GM12878 (cell line): ENCODE measurements at places on chromosomes 5 and 9.

GRCh38 chr9:95273369-95274022, 44.0 kb downstream of the FANCC start:
- DNase-seq: no peak

DNA sequence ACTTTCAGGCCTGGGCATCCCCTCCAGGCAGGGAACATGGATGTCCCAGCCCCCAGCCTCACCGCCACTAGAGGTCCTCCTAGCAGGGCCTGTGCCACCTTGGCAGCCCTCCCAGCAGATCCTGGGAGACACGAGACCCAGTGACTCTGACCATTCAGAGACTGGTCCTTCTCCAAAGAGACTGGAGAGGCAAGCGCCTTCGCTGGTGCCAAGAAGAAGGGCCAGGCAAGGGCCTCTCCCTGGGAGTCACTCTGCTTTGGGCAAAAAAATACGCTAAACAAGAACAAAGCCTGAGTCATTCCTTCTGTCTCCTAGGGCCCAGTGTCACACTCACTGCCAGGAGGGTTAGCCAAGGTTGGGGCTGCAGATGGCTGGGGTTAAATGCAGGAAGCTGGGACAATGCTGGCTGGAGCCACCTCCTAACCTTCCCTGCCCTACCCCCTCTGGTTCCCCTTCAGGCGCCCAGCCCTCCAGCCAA, 35.3 kb upstream of the SMIM23 start:
- DNase-seq: no peak

DNA sequence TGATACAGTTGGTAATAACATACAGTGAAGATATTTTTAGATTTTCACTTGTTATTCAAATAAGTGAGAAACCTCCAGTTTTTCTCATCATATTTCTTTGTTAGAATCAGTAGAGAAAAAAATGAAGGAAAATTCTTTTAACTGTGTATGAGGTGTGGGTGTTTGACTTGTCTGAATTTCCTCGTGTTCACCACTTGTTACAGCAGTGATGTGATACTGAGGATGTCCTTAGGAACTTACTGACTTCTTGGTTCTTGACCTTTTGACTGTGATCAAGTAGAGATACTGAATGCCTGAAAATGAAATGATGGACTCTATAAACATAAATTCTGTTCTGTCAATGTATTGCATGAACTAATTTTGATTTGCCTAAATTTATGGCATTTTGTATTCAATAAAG, 10.7 kb downstream of the PBX3 start:
- no peak for DNase-seq

- DNase-seq: no peak
These were observed 7.5 kb downstream of the HSPA5 start for GRCh38 chr9:125233678-125234077.

GRCh38 chr5:38641003-38641402, 84.6 kb upstream of the LIFR start:
- DNase-seq: no peak

DNA sequence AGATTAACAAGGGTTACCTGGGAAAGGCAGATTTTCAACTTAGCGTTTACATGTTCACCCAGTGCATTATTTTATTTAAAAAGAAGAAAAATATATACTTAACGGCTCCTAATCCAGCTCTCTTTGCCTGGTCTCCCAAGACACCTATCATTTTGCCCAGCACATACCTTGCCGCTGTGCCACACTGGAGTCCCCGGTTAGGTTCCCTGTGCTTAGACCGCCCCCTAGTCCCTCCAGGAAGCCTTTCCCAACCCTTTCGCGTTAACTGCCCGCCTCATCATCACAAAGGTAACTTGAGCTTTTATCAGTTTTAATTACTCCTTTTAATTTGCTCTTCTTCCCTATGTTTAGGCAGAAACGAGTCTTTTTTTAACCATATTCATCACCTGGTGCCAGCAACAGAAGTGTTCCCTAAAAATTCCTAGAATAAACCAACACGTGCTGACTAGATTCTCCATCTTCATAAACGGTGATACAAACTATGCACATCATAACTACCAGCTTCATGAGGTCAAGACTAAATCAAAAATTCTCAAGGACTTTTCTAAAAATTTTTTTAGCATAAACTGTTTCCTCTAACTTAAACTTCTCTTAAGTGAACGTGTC, 19.7 kb downstream of the DNAJA1 start:
- DNase-seq: no peak

- DNase-seq: no peak
These were observed 60.9 kb downstream of the RXRA start for GRCh38 chr9:134386951-134387831.

GRCh38 chr5:44845777-44846176, 37.0 kb downstream of the MRPS30 start:
- DNase-seq: no peak

DNA sequence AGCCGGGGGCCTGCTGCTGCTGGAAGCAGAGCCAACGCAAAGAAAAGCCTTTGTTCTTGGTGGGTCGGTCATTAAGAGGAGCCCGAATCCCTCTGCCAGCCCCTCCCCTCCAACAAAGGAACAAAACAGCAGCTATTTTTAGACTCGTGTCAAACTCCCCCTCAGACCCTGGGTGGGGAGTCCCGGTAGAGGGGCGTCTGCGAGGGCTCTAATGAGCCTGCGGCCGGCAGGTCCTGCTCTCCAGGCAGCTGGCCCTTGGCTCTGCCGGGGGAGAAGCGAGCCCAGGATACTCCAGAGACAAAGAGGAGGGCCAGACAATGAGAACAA, 114.0 kb downstream of the LHX2 start:
- DNase-seq: no peak

- no peak for DNase-seq
These were observed 130.2 kb downstream of the PCSK5 start for GRCh38 chr9:76020652-76021051.

DNA sequence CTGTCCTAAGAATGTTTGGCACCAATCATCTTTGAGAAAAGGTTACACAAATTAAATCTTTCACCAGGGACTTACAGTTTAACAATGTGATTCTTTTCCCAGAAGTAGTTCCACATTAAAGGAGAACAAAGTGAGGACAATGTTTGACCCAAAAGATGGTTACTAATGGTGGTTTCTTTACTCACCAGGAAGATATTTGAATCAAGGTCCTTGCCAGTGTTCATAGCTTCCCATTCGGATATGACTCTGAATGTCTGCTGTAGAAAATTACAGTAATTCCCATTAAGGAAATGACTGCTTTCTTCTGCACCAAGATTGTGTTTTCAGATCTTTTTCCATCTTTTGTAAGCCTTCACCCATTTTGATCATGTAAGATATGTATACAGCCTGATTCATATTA, 114.6 kb upstream of the ADAMTSL1 start:
- no peak for DNase-seq

DNA sequence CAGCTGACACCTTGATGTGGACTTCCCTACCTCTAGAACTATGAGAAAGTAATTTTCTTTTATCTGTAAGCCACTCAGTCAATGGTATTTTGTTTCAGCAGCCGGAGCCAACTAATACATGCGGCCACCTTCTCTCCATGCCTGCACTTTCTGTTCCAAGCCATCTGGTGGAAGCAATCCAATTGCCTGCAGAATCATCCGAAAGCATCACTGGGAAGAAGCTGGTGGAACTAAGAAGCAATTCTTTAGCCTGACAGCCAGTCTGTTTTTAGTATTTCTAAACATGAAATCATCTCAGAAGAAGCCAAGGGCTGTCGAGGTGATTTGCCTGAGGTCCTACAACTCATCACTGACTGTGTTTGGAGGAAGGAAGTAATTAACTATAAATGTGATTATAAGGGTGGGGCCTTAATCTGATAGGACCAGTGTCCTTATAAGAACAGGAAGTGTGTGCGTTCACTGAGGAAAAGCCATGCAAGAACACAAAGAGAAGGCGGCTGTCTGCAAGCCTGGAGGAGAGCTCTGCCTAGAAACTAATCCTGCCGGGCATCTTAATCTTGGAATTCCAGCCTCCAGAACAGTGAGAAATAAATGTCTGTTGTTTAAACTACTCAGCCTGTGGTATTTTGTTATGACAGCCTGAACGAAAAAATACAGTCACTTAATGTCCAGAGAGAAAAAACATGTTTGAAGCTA, 49.1 kb downstream of the NXNL2 start:
- DNase-seq: no peak

- no peak for DNase-seq
These were observed 133.4 kb downstream of the SUSD1 start for GRCh38 chr9:112041536-112042243.
